ENCODE measurements at places on chromosomes 5 and 9.
A peak's percentile ranks its signal among the peaks of the same experiment; 100 is the strongest.

GRCh38 chr5:151633892-151634291, 42.8 kb upstream of the FAT2 start:
- no peak for ATAC-seq

DNA sequence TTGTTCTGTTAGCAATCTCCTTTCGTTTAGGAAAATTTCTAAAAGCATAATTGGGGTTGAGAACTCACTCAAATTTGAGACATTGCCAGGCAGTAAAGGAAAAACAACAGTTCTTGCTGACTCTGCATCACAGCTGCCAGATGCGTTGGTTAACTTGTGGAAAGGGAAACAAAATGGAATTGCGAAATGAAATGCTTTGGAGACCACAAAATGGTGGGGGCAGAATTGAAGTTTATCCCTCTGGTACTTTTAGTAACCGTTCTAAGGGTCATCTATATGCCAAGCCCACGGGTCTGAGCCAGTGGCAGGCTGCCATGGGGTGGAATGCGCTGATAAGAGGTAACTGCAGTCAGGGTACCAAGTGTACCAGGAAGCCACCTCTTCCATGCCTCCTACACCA, 28.6 kb upstream of the SELENOP start:
- no peak for ATAC-seq

DNA sequence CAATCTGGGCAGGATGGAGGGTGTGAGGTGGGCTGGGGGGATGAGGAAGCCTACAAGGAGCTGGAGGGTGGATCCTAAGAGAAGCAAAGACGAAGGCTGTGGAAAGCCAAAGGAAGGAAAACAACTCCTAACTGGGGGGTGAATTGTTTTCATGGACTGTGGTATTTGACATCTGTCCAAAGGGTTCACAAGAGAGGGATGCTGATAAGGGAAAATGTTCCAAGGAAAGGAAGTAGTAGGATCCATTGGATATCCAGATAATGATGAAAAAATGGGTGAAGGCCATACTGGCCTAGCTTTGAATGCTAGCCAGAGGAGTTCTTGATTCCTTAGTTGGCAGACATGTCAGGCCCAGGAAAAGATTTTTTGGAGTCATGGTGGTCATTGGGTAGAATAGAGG, 51.8 kb upstream of the FOXI1 start:
- no peak for ATAC-seq

GRCh38 chr5:30878746-30879145, 314.7 kb upstream of the CDH6 start:
- ATAC-seq = no peak

GRCh38 chr5:60945813-60946187, 795 bp downstream of the NDUFAF2 start:
- peak; percentile 21 for ATAC-seq

- ATAC-seq = no peak
These were observed 10.0 kb downstream of the ALG2 start for GRCh38 chr9:99211746-99212145.

DNA sequence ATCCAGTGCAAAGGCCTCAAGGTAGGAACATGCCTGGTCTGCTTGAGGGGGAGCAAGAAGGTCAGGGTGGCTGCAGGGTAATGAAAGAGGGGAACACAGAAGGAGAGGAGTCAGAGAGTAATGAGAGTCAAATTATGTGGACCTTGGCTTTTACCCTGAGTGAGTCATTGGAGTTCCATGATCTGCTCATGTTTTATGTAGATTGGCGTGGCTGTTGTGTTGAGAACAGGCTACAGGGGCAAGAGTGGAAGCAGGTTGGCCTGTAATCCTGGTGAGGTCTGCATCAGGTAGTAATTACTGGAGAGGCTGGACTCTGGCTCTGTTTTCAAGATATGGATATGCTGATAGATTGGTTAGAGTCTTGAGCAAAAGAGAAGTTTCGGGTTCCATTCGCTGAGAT, 177.7 kb upstream of the NR3C1 start:
- ATAC-seq = no peak

- no peak for ATAC-seq
These were observed 539.9 kb downstream of the ZNF608 start for GRCh38 chr5:124206540-124206939.

DNA sequence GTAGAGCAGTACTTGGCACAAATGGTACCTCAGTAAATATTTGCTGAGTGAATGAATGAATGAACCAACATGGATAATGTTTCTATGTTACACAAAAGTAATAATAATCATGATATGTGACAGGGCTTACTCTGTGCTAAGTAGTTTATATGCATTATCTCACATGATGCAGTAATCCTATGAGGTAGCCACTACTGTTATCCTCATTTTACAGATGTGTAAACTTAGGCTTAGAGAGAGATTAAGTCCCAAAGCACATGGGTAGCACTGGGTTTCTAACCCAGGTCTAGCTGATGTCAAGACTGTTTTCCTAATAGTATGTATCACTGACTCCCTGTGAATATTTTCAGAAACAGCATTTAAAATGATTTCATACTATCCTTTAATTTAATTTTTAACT, 44.1 kb upstream of the VDAC1 start:
- no peak for ATAC-seq

DNA sequence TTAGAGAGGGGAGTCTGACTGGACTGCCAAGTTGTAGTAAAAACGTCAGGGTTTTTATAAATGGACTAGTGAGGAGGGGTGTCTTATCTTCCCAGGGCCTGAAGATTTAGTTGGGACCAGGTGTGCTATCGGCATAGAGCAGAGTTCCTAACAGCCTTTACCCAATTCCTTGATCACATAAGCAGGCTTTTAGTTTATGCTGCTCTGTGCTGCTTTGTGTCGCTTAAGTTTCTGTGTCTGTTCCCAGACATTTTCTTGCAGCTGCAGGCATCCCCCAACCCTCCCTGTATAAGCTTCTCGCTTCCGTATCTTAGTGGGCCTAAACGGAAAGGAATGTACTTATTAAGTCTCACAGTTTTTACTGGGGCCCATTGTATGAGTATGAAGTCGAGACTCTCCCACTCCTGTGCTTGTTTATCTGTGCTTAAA, 2.6 kb upstream of the SMC5 start:
- no peak for ATAC-seq

DNA sequence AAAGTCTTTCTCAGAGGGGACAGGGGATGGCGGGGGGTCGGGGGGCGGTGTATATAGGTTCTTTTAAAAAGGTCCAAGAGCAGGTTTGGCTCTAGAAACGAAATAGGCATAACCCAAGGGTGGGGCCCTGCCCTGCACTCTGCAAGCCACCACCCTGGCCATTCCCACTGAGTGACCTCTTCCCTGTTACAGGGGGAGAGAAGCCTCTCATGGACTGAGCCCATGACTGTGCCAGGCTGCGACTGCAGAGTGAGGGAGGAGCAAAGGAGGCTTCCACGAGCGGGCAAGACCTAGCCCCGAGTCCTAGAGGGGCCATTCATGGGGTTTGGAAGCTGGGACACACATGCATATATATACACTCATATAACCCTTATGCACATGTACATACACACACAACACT, 10.1 kb upstream of the NXNL2 start:
- ATAC-seq = no peak

GRCh38 chr9:79222483-79222882, 349.3 kb upstream of the TLE4 start:
- no peak for ATAC-seq

DNA sequence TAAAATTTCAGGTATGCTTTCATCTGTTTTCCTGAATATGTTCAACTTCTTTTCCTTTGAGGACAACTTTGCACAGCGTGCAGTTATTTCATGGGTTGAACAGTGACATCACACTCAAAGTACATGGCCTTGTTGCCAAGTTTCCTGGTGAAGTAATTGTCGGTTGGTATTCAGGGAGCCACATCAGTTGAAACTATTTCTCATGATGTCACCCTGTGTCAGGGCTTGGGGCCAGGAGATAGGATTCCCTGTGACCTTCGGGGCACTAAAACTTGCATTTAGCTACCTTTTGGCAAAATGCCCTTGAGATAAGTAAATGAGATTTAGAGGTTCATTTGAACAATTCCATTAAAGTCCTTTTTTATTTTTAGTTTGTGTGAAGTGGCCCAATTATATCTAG, 383.9 kb downstream of the SH3GL2 start:
- no peak for ATAC-seq

GRCh38 chr9:10045598-10045997, 567.2 kb downstream of the PTPRD start:
- ATAC-seq = no peak

GRCh38 chr9:126607086-126607485, 6.6 kb upstream of the LMX1B start:
- no peak for ATAC-seq

DNA sequence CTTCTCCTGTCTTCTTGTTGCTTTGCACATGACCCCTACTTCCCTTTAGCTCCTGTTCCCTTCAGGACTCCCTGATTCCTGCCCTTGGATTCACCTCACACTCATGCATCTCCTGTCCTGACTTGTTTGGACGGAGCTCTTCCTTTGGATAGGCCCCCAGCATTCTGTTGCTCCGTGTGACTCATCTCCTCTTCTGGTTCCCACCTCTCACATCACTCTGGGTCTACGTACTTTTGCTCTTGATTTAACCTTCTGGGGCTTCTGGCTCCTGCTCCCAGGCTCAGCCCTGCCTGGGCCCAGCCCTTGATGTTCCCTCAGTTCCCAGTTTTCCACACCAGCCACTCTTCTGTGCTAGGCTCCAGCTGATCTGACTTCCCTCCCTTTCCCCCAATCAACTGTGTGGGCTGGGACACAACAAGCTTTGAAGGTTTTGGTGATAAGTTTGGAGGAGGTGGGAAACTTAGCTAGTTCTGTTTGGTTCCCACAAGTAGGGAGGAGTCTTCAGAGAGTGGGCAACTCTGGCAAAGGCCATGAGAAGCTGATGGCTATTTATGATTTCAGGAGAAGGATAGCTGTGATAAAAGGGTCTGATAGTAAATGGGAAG, 331.5 kb downstream of the ARHGEF28 start:
- no peak for ATAC-seq

DNA sequence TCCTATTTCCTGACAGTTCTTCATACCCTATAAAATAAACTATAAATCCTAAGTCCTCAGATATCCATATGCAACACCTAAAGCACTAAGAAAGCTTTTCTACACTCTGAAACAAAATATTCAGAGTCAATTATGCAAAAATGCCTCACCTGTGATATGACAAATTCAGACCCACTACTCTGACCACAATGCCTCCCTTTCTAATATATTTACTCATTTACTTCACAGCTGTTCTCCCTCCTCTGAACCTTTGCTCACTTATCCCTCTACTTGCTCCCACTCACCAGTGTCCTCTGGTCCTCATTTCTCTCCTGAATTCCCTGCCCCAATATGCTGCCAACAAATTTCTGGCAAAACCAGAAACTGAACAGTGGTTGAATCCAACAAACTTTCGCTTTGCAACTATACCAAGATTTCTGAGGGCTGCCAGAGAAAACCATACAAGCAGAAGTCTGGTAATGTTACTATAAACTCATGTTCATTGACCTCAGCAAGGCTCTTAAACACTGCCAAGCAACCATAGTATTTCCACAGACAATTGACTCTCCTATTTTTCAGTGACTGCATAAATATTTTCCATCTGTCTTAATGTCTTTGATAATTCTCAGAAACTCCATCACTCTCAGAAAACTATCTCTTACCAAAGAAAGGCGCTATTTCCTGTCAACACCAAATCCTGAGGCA, 7.1 kb downstream of the CCNH start:
- ATAC-seq = peak; percentile 57

DNA sequence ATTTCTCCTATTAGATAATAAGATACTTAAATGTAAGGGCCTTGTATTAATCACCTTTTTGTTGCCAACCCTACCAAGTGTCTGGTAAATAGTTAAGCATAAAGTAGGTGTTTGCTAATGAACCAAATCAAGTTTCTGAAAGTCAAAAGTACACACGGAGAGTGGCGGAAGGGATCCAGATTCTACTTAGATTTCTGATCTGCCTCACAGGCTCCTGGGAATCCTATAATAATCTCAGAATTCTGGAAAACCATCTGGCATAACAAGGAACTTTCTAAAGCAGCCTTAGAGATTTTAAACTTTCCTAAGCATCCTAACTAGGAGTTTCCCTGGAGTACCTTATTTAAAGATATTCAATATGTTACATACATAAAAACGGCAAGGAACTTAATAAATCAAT, 363.2 kb upstream of the SMC2 start:
- no peak for ATAC-seq

DNA sequence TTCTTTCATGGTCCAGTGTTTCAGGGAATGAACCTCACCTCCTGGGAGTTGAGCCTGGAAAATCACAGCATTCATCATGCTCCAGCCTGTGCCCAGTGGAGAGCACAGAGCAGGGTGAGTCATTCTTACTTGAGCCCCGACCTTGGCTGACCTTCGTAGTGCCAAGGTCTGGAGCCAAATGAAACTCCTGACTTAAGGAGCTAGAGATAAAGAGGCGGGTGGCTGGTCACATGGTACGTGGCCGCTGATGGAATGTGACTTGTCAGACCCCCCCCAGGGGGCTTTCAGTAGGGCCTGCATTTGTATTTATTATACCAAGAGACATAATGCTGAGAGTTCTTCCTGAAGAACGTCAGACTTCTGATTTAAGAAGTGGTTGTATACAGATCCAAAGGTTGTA, 15.0 kb upstream of the PIP5K1B start:
- ATAC-seq = no peak

- ATAC-seq = no peak
These were observed 89.5 kb upstream of the TTC23L start for GRCh38 chr5:34749431-34749873.

GRCh38 chr5:111830333-111830732, 73.3 kb upstream of the NREP start:
- ATAC-seq = no peak

GRCh38 chr5:107248066-107248695, 422.6 kb downstream of the EFNA5 start:
- ATAC-seq = no peak

DNA sequence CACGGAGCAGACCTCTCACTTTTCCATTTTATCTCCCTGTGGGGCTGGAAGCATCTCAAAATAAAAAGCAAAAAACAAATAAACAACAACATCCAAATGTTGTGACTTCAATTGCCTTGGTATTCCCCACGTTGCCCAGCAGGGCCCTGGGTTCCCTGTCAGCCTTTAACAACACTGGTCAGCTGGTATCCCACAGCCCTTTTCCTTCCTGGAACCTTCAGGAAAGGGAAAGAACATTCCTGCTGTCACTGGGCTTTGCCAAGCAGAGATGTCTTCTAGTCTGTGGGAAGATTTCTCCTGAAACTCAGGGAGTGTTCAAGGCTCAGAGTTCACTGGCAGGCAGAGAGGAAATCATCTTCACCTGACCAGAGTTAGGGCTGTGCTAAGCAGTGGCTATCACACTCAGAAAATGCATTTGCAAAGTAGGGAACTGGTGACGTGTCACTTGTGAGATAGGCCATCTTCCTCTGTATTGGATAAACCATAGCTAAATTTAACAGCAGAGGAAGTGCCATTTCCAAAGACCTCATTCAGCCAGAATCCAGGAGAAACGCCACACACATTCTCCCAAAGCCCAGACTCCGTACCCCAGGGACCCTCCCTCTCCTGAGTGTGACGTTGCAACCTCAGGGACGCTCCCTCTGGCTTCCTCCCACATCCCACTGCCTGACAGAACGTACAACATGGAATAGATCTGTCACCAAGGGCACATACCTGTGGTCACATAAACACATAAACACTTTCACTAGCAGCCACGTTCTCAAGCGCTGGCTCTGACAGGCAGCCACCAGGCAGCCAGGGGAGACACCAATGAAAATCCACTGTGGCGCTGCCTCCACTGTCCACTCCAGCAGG, 274.0 kb upstream of the DAPK1 start:
- ATAC-seq = no peak
